ENCODE measurements at places on chromosomes 6 and 20.

- no peak for DNase-seq
Observed at GRCh38 chr20:64049878-64050260, 430 bp upstream of the SOX18 start.

DNA sequence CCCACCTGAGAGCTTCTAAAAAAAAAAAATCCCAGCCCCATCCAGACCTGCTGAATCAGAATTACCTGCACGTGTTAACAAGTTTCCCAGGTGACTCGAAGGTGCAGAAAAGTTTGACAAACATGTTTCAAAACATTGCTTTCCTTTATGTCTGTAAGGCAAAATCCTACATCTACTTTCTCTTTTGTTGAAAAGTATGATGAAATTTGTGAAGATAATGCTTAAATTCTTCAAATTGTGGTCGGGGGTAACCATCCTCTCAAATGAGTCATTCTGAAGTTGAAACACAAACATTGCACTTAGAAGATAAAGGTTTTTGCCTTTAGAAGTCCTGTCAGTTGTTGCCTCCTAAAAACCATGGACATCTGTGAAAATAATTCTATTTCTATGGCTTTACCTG lies 429.7 kb downstream of the EPHA7 start:
- no peak for DNase-seq

DNA sequence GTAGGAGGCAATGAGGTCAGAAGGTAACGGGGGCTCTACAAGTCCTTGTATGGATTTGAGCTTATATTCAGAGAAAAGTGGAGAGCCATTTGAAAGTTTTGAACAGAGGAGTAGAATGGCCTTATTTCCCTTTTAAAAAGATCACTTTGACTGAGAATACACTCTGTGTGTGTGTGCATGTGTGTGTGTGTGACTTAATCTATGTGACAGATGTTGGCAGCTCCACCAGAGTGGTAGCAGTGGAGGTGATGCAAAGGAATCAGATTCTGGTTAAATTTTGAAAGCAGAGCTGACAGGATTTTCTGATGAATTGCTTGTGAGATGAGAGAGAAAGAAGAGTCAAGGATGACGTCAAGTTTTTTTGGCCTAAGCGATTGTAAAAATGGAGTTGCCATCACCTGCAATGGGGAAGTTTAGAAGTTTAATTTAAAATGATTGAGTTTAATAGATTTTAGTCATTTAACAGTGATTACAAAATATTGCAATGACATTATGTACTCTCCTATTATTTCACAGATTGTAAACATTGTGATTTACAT lies 172.2 kb upstream of the HEY2 start:
- DNase-seq = no peak

GRCh38 chr6:46234156-46234556 lies 63.4 kb upstream of the ENPP5 start:
- DNase-seq = no peak

DNA sequence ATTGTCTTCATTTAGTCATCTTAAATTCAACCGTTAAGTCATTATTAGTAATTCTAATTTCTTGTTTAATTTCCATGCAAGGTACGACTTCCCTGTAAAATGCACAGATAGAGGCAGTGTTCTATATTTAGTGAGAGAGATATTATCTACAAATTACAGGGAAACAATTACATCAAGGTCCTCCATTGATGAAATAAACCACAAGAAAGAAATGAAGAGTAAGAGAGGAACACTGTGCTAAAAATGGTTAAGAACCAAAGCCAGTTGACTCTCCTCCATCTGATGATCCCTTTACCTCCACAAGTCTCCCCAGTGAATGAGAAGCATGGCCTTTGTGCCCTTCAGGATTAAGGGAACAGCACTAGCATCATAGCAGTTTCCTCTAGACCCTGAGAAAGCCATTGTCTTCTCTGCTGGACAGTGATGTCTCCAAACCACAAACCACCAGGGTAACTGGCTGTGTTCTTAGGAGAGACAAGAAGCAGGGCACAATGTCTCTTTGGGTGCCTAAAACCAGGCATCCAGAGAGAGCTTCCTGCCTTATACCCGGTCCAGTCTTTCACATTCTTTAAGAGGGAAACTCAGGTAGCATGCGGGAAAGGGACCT lies 38.1 kb downstream of the IRF4 start:
- no peak for DNase-seq

DNA sequence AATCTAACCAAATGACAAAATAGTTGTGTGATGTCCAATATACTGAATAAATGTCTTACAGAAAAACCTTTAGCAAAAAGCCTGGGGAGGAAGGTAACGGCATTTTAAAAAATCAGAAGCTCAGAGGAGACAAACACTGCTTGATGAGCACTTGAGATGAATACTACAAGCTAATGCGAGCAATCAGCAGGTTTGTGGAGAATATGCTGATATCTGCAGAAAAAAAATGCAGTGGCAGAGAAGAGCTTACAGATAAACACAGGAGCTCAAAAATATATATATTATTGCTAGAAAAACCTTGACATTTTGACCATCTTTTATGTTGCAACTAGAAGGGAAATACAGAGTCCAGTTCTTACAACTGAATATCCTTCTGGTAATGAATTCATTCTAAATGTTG lies 972.7 kb downstream of the KIF16B start:
- no peak for DNase-seq

- no peak for DNase-seq
Observed at GRCh38 chr20:32208499-32209154, 947 bp downstream of the POFUT1 start.

- DNase-seq = no peak
Observed at GRCh38 chr6:5179917-5180316, 80.8 kb downstream of the LYRM4 start.

GRCh38 chr20:39259010-39259803 lies 297.1 kb downstream of the DHX35 start:
- DNase-seq = no peak

- DNase-seq = no peak
Observed at GRCh38 chr6:12577124-12577850, 139.3 kb upstream of the PHACTR1 start.

- DNase-seq = no peak
Observed at GRCh38 chr6:157438611-157439111, 57.7 kb downstream of the ZDHHC14 start.

GRCh38 chr6:103042336-103042735 lies 1648.8 kb downstream of the GRIK2 start:
- DNase-seq = no peak

DNA sequence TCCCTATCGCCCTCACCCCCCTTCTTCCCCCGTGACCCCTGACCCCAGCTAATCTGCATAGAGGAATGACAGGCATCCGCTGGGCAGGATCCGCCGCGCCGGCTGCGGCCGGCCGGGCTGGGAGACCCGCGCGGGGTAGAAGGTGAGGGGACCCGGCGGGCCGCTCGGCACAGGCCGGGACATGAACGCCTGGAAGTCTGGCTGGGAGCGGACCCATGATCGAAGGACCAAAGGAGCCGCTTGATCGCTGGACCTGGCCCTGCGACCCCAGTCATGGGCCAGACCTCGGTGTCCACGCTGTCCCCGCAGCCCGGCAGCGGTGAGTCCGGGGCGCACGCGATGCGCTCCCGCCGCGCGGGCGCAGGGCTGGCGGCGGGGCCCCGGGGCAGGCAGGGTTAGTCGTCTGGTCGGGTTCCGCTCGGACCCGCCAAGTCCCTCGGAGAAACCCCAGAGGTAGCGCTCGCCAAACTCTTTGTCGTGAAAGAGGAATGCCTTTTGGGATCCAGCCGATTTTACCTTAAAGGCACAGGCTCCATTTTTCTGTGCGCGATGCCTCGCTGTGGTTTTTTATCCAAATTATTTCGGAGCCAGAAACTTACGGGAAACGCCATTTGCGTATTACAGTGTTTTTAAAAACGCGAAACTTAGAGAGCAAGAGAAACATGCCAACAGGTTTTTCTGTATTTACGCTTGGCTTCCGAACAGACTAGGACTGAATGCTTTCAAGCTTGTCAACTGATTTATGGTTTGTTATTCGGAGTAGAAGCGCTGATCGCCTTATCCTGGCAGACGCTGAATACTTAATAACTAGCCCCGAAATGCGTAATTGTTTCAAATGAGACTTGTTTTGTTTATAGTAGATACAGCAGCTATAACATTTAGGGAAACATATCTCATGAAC lies at the start of gene PHACTR2:
Gene PHACTR2 (plus strand): TSS at position 75 of the 901 bp plus-strand sequence. CDS start 199 bp downstream, at position 274.
- DNase-seq = no peak

DNA sequence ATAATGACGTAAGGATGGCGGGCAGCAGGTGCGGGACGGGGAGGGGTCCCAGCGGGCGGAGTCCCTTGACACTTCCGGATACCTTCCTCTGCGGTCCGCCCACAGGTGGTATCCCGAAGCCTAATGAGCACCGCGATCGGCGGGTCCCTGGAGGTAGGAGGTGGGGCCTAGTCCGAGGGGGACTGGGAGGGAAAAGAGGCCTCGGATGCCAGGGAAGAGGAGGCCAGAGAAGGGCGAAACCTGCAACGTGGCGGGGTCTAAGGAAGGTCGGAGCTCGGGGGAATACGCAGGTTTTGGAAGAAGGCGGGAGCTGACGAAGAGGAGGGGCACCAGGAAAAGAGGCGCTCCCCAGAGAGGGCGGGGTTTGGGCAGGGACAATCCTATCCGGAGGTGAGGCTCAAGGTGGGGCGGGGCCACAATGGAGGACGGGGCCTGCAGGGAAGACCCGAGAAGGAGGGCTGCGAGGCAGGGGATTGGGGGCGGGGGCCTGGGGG lies 3.7 kb downstream of the PRSS16 start:
- DNase-seq = peak; percentile 47

- DNase-seq = no peak
Observed at GRCh38 chr6:104613416-104614001, 246.2 kb downstream of the HACE1 start.

GRCh38 chr6:87941556-87942358 lies 105.9 kb upstream of the SPACA1 start:
- no peak for DNase-seq

Measured in activated T-helper 1 cell treated with anti-CD3 and anti-CD28 coated beads, Interleukin-2, amount 50 U/mL, for 16 hours (primary cell).